ENCODE measurements at places on chromosomes 7 and 10.
A peak's percentile ranks its signal among the peaks of the same experiment; 100 is the strongest.

- no peak for DNase-seq
Observed at GRCh38 chr7:47153576-47153975, 428.3 kb downstream of the TNS3 start.

DNA sequence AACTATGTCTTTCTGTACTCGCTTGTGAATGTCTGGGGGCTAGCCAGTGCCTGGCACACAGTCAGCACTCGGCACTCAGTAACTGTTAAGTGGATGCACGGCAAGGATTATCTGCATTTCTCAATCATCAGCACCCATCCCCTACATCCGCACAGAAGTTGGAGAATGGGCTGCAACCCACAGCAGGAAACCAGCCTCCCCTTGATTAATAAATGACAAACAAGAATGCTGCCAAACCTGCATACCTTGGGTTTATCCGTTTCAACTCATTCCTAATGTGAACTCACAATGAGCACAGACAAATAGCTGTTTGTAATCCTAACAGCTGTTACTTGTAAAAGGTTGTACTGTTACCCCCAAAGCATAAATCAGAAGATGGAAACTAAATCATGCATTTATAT, 28.9 kb downstream of the PPP1R3C start:
- DNase-seq, result no peak

DNA sequence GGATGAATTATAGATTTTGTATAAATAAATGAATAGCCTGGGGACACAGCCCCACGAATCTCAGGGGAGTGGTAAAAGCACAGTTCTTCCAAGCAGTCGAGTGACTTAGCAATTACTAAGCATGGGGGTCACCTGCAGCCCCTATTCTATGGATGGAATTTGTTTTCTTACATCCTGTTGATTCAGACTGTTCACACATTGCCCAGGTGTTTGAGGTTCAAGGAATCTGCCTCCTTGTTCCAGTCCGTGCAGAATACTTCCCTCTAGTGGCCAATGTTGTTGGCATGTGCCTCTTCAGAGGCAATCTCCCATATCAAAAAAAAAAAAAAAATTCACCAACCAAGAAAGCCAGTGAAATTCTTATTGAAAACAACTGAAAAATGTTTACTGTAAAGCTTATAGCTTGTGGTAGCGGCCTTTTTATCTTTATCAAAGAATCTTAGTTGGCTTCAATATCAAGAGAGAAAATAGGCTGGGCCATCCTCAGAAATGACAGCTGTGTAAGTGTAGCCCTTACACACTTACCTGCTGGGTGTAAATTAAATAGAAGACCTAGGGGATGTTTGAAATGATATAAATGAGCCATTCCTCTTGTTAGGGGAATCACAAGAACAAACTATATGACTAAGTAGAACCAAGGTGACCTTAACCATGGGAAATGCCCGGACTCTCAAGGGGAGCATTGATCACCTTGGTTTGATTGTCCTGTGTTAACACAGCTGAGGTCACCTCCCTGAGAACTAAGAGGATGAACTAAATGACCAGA, 7.8 kb downstream of the LIPM start:
- DNase-seq, result peak; percentile 63

DNA sequence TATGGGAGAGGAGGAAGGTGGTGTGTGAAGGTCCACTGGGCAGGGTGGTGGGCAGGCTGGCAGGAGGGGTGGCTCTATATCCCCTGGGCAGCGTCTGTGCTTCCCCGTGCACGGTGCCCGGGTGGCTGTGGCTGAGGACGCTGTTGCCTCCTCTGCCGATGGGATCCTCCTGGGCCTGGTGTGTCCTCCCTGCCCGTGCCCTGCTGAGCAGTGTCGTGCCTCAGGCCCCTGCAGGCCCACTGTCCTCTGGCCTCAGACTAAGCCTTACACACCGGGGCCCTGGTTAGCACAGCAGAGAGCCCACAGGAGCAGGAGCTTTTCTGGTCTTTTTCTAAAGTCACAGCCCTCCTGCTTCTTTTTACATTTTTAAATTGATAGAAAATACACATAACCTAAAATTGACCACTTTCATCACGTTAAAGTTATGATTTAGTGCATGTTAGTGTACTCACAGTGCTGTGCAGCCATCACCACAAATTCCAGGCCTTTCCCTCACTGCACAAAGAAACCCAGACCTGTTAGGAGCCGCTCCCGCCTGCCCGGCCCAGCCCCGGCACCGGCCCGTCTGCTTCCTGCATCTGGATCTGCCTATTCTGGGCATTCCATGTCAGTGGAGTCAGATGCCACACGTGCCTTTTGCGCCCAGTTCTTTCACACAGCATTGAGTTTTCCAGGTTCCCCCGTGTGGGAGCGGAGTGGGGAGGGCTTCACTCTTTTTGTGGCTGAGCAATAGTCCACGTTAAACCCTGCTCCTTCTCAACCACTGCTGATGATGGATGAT, 19.4 kb downstream of the PFKFB3 start:
- DNase-seq, result no peak

DNA sequence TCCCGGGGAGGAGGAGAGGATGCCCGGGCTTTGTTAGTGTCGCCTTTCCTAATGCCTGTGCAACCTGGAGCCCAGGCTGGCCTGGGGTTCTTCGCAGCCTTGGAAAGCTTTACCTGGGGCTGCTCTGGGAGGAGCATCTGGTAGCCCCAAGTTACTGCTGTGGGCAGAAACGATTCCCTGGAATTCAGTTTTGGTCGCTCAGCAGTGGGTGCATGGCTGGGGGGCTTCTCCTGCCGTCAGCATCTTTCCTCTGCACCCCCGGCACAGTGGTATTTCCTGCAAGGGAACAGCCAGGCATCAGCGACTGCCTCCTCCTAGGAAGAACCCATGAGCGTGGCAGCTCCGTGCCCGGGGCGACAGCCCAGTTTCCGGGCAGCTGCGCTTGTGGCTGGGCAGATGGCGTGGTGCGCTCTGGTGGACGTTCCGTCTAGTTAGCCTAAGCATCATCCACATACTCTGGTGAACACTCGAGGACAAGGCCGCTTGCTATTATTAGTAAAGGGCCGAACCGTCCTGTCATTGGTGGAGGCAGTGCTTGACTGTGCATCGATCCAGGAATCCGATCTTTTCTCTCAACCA, 107.0 kb upstream of the BTBD16 start:
- no peak for DNase-seq

DNA sequence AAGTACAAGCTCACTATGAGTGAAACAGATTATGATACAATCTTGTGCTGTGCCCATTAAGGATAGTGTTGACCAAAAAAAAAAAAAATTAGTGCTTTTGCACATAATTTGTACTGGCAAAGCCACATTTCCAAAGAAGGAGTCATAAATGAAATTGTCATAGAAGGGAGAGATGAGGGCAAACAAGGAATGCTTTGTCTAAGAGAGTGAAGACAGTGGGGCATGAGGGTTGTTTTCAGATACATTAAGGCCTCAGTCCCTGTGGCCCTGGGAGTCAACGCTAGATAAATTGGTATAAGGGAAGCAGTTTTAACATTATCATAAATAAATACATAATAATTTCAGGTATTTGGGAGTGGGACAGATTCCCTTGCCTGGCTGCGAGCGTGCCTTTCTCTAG, 267.5 kb upstream of the PRKCQ start:
- DNase-seq, result no peak

DNA sequence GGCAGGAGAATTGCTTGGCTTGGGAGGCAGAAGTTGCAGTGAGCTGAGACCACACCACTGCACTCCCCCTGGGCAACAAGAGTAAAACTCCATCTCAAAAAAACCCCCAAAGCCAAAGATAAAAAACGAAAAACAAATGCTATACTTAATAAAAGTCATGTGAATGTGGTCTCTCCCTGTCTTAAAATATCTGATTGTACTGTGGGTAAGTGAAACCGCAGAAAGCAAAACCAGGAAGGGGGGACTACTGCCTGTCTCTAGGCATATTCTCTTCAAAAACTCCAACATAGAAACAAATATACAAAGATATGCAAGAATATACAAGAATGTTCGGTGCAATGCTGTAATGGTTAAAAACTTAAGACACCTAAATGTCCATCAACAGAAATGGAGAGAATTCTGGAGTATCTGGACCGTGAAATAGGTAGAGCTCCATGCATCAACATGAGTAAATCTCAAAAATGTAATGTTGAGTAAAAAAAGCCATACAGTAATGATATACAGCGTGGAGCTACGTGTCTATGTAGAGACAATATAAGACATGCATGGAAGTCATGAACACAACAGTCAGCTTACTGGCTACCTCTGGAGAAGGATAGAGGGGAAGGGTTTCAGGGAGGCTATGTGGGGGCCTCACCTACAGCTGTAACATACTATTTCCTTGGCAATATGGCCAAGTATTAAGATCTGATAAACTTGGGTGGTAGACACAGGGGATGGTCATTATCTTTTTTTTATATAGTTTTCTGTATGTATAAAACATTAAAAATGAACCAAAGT, 2.1 kb downstream of the ZNF394 start:
- peak; percentile 14 for DNase-seq

- DNase-seq, result no peak
Observed at GRCh38 chr7:111796671-111797070, 234.4 kb upstream of the IMMP2L start.

Data from suppressor macrophage treated with lipopolysaccharide for 4 hours (primary cell).